ENCODE measurements at places on chromosomes 1 and 21.

DNA sequence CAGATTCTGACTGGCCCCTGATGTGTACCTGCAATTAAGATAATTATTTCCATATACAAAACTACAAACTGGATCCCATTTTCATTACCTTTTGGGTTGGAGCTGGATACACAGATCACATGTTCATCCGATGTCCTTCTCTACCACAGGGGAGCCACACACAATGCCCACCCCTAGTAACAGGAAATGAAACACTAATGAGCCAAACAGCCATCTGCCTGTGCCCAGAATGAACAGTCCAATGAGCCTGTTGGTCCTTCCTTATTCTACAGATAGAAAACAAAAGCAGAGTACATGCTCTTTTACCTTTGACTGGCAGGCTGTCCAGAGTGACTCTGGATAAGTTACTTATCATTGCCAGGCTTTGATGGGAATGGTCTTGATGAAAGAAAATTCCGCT is 68.6 kb downstream of the SIPA1L2 start:
- no peak for DNase-seq

- no peak for DNase-seq
Observed at GRCh38 chr1:222124602-222125001, 382.7 kb upstream of the DUSP10 start.

DNA sequence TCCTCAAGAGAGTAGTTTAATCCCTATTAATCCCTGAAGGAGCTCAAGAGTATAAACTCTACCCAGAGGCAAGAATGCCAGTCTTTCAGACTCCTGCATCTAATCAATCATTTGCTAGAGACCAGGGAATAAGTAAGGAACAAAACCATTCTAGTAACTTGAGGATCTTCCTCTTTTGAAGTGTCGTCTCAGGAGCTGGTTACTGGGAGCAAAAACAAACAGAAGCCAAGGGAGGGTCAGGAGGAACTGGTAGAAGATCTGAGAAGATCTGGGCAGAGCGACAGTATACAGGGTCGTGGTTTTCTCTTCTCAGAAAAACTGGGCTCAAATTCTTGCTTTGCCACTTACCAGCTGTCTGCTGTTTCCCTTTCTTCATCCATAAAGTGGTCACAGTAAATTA is 69.3 kb downstream of the RPS6KA1 start:
- no peak for DNase-seq

DNA sequence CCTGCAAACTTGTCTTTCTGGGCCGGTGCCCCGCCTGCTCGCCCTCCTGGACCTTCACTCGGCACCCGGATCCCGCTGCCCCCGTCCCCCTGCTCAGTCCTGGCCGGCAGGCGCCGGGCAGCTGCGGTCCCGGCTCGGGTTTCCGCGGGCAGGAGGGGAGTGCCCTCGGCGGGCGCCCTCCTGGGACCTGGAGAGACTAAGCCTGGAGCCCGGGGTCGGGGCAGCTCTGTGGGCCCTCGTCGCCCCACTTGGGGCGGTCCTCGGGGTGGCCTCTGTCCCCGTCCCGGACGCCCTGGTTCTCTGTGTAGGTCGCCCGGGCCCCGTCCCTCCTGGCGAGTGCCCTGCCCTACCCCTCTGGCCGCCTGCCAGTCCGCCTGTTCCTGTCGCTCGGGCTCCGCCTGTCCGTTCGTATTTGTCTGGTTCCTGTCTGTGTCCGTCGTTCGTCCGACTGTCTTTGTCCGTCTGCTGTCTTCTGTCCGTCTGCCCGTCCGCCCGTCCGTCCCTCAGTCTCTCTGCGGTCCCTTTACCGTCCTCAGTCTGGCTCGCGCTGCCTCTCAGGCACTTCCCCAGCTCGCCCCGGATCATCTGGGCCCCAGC is 490 bp downstream of the SERINC2 start:
- DNase-seq, result no peak

DNA sequence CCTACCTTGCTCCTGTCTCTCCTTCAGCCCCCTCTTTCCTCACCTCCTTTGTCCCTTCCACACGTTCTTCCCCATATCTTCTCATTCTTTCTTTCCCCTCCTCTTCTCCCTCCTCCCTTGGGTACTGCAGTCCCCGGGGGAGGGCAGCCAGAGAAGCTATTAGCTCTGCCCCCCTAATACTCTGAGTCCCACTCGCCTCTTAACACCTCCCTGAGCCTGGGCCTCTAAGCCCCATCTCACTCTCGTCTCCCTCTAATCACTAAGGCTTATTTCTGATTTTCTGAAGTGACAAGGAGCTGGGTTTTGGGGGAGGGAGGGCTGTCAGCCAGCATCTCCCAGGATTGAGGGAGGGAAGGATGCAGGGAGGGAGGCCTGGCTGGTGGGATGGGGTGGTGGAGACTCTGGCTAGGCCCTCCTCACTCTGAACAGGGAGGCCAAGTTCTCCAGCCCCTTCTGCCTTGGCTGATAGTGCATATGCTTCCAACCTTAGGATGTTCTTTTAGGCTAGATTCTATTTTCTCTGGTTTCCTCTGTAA is 25.6 kb upstream of the DMBX1 start:
- no peak for DNase-seq

DNA sequence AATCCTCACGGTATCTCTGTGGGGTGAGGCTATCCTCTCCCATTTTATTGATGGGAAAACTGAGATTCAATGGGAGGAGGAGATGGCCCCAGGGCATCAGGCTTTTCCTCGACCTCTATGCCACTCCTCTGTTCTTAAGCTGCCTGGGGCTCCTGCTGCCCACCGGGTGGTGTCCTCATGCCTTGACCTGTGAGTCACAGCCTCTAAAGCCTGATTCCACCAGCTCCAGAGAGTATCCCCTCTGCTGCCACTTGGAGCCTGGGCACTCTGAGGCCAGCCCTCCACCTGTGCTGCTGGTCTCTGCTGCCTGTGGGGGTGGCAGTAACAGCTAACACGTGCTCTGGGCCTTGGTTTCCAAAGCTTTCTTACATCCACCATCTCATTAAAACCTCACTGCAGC is 241.2 kb downstream of the TRABD2B start:
- no peak for DNase-seq

DNA sequence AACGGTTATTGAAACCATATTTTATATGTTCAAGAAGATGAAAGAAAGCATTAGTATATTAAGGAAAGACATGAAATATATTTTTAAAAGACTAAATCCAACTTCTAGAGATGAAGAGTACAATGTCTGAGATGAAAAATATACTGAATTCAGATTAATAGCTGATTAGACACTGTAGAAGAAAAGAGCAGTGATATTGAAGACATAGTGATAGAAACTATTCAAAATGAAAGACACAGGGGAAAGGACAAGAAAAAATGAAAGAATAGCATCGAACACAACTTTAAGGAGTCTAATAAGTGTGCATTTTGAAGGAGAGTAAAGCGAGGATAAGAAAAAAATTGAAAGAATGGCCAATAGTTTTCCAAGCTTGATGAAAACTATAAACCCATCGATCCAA is 11.2 kb upstream of the IFNAR1 start:
- DNase-seq, result no peak

DNA sequence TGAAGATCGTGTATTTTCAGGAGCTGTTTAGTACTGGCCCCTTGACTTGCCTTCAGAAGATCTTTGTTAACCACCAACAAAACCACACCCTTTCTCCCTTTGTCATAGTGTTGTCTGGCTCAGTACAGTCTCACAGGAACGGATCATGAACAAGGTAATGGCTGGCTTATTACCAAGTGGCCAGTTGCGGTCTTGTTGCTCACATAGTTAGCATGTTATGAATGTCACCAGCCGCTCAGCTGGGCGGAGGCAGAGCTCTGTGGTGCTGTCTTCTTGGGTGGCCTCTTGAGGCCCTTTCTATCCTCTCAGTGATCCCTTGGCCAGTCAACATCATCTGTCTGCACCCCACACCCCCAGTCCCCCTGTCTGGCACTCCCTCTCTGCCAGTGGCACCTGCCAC is 21.4 kb downstream of the CNIH3 start:
- no peak for DNase-seq

DNA sequence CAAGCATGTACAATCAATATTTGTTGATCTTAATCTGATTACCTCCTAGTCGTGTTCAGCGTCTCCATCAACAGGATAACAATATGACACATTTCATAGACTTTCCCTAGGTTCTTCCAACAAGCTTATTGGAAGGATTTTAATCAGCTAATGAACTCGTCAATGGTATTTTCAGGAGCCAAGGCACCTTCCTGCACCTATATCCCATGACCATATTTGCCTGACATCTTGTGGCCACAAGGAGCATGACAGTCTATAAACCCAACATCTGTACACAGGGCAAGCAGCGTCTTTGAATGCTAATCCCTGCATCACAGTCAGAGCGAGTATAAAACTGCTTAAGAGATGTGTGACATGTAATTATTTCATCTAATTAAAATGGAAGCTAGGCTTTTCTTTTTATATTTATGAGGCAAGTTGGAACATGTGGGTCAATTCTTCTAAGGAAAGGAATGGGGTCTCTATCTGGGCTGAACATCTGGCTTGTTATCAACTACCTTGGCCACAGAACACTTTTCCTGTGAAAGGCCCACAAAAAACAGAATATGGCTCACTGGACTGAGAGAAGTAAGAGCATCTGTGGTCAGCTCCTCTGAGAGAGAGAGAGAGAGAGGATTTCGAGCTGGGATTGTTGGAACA is 388.8 kb downstream of the NTNG1 start:
- peak; percentile 28 for DNase-seq

GRCh38 chr1:1034439-1034781 is 14.5 kb downstream of the AGRN start:
- DNase-seq, result no peak

- no peak for DNase-seq
Observed at GRCh38 chr21:28632755-28633408, 359.8 kb downstream of the LTN1 start.

GRCh38 chr1:46199233-46199749 is 1.1 kb upstream of the POMGNT1 start:
- DNase-seq, result no peak

DNA sequence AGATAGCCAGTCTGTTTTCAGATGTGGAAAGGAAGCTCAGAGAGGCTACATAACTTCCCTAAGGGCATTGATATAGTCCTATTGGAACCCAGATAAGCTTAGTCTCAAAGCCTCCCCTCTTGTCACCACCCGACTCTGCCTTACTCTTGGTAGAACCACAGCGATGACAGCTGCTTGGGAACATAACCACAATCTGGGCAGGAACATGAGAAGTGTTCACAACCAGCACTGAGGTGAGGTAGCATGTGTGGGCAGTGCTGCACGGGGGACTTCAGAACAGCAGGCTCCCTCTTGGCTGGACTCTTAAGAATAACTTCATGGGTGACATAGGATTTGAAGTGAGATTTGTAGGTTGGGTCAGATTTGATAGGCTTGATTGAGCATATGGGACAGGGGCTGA is 9.3 kb upstream of the S100A10 start:
- DNase-seq, result no peak

DNA sequence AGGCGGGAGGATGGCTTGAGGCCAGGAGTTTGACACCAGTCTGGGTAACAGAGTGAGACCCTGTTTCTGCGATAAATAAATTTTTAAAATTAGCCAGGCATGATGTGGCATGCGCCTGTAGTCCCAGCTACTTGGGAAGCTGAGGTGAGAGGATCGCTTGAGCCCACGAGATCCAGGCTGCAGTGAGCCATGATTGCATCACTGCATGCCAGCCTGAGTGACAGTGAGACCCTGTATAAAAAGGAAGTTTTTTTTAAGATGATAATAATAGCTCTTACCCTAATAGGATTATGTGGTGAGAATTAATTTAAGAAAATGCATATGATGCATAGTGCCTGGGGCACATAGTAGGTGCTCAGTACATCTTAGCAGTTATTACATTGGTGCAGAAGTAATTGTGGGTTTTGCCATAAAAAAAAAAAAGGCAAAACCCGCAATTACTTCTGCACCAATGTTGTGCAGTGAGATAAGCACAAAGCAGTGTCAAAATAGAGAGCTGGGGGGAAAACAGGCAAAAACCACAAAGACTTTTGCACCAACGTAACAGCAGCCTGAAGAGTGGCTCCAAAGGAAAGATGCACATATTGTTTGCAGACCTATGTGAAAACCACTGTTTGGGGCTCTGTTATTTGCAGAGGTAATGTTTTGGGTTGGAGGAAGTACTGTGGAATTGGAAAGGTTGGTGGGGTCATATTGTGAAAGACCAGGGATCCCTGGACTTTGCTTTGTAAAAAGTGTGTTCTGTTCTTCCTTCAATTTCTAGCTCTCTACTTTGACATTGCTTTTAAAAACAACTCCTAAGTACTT is 72.4 kb downstream of the PLXNA2 start:
- no peak for DNase-seq

DNA sequence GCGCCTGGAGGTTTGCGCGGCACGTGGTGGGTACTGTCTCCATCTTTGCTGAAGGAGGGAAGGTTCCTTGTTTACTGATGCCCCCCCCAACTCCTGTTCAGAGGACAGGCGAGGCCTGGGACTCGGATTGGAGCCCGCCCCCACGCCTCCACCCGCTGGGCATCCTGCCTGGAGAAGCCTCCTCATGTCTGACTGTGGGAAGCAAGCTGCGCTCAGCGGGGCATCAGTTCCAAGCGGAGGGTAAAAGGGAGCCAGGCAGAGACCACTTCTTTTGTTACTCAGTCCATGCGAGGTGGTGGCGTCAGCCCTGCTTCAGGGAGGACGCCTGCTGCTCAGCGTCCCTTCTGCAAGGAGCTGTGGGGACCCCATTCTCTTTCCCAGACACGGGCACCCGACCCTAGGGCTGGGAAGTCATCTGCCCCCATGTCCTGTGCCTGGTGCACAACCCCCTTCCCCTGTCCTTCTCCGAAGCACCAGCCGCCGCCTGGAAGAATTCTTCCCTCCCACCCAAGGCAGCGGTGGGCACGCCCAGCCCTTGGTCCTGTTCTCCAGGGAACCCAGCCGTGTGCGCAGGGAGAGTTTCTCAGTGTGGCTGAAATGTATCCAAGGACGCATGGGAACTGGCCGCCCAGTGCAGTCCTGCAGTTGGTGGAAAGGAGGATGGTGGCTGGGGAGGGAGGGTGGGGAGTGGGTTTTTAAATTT is 414.0 kb downstream of the CAMTA1 start:
- no peak for DNase-seq

DNA sequence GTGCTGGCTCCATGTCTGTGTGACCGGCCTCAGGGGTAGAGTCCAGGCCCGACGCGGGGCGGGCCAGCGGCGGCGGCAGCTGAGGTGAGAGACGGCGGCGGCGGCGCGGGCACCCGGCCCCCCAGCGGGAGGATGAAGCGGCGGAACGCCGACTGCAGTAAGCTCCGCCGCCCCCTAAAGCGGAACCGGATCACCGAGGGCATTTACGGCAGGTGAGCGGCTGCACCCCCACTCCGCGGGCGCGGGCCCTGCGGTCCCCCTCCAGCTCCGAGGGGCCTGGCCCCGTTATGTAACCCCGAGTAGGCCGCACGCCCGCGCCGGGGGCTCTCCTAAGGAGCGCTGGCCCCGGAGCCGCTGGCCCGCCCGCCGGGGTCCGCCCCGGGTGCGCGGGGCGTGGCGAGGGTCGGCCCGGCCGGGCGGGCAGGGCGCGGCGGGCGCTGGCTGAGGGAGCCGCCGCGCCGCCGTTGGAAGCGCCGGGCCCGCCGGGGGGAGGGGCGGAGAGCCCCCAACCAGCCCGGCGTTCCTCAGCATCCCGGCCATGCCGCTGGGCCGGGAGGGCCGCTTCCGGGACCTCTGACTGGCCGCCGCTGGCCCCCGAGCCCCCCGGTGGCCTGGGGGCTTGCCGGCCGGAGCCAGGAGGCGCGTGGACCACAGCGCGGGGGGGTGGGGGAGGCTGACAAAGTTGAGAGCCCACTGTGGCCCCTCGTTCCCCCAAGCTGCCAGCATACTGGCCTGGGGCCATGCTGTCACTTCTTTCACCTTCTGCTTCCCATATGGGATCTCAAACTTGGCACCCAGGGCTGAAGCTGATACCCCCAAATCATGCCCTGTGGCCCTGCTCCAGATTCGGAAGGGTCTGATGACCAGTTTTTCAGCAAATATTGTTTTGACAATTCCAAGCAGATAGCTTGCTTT is 527 bp downstream of the MACO1 start:
- no peak for DNase-seq

Measured in hypothalamus (tissue), 51 donors.